ENCODE measurements at places on chromosomes 13 and 19. TPM values are rescaled to one million over a fixed set of nuclear protein-coding genes. Genes with fewer than 3 reads are reported as not detected.

CEACAM20 gene
- not detected for total RNA-seq

CCDC169 gene
- 2.3 TPM for total RNA-seq

PLEKHG2 gene
- total RNA-seq, result 13.2 TPM

LYPD5 gene
- total RNA-seq, result 0.14 TPM

MUC16 gene
- not detected for total RNA-seq

ZNF560 gene
- 0.57 TPM for total RNA-seq

RASIP1 gene
- total RNA-seq, result 1.3 TPM

TEX26 gene
- 0.14 TPM for total RNA-seq

SWSAP1 gene
- total RNA-seq, result 0.43 TPM

FOXA3 gene
- total RNA-seq, result not detected

PSG6 gene
- total RNA-seq, result not detected

IGFL1 gene
- total RNA-seq, result not detected

IL4I1 gene
- total RNA-seq, result 0.46 TPM

TSKS gene
- 1.6 TPM for total RNA-seq

REX1BD gene
- total RNA-seq, result 44.1 TPM

CEACAM8 gene
- not detected for total RNA-seq
